H4 (cell line): ENCODE measurements at places on chromosomes 11 and 22. TPM values are rescaled to one million over a fixed set of nuclear protein-coding genes. Genes with fewer than 3 reads are reported as not detected.

DNA sequence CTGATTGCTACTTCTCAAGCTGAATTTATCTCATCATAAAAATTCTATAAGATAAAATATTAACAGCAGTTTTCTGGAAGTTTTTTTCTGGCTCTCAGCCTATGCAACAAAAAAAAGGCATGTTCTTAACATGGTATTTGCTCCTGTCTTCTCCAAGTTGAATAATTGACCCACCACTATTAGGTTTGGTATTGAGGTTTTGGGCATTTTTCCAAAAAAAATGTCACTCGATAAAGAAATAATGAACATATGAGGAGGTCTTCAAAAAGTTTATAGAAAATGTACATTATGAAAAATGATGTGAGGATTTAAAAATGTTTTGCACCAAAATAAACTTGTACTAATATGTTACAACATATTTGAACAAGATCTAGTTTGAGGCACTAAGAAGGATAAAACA lies 808.6 kb upstream of the RAG2 start:
- DNase-seq = no peak

DNA sequence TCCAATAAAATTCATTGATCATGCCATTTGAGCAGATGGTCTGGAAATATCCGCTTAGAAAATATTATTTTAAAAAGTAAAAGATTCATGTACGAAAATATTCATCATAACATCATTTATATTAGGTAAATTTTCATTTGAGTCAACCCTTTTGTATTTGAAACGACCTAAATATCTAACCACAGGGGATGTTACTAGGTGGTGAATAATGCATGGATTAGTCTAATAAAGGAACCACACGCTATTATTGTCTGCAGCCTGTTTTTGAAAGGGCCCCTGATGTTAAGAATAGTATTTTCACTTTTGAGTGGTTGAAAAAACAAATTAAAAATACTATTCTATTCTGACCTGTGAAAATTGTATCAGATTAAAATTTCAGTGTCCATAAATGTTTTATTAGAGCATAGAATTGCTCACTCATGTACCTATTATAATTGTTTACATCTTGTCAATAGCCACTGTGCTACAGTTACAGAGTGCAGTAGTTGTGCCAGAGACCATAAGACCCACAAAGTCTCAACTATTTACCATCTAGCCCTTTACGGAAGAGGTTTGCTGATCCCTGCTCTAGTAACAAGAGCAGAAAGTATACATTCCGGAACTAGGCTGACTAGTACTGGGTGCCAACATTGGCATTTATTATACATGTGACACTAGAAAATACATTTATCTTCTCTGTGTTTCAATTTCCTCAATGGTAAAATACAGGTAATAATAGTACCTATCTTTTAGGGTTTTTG lies 176.1 kb downstream of the LRRC4C start:
- peak; percentile 19 for DNase-seq

DNA sequence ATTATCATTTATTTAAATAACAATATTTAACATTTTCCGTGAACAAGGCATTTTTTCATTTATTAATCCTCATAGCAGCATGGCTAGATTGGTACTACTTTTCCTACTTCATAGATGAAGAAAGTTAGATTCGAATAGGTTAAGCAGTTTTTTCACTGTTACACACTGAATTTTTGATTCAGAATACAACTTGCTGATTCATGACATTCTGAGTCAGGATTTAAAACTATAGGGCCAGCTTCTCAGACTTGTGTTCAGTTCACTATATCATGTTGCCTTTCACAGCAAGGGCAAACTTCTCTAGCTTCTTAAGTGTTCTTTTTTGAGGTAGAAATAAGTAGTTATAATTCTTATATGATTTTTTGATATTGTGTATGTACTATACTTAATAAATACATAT lies 31.5 kb downstream of the CYP2R1 start:
- DNase-seq = no peak

The OR10G4 gene
- not detected in 2 replicates for total RNA-seq

- no peak for DNase-seq
These were observed 150.0 kb downstream of the OPCML start for GRCh38 chr11:133382131-133382812.

GRCh38 chr11:123742724-123743120 lies 1.3 kb upstream of the ZNF202 start:
- DNase-seq = no peak

GRCh38 chr11:86696451-86696850 lies 24.0 kb upstream of the ME3 start:
- DNase-seq = no peak

GRCh38 chr22:24532075-24532474 lies 22.9 kb downstream of the GUCD1 start:
- no peak for DNase-seq

- DNase-seq = no peak
These were observed 14.1 kb downstream of the SPECC1L start for GRCh38 chr22:24284747-24285203.

DNA sequence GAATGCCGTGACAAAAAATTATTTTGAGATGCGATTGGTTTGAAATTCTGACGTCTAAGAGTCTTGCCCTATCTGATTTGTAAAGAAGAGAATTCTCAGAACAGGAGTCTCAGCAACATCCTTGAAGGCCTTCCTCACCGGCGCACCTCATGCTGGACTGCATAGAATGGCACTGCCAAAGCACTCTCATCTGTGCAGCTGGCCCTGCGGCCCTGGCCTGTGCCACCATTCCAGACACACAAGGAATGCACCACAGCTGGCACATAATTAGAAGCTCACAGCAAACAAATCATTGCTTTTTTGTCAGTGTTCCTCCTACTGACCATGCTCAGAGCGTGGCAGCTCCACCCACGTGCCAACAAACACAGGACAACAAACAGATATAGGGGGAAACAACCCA lies 166.0 kb downstream of the KIRREL3 start:
- DNase-seq = peak; percentile 29

DNA sequence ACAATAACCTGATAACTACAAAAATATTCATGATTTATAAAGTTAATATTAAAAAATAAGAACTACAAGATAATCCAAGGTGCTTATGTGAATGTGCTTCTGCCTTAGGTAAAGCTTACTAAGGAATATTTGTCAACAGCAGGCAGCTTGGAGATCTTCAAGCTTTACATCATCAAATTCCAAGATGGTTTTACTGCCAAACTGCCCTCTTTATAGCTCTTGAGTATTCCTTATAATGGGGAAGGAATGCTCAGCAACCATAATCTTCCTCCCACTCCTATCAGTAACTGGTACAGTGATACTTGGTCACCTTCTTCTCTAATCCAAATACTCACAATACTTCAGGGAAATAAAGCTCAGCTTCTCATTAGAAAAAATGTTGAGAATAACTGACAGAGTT lies 30.1 kb downstream of the SBF2 start:
- DNase-seq = no peak

The OR10D3 gene
- not detected in 2 replicates for total RNA-seq

- DNase-seq = no peak
These were observed 157.8 kb downstream of the CCDC34 start for GRCh38 chr11:27205250-27205649.

GRCh38 chr11:15342163-15342562 lies 227.4 kb downstream of the INSC start:
- no peak for DNase-seq
